Kidney (tissue), 22 donors: ENCODE measurements at places on chromosomes 3 and 15.
A peak's percentile ranks its signal among the peaks of the same experiment; 100 is the strongest.

GRCh38 chr3:187210091-187210490, 12.8 kb downstream of the RTP1 start:
- DNase-seq: no peak

DNA sequence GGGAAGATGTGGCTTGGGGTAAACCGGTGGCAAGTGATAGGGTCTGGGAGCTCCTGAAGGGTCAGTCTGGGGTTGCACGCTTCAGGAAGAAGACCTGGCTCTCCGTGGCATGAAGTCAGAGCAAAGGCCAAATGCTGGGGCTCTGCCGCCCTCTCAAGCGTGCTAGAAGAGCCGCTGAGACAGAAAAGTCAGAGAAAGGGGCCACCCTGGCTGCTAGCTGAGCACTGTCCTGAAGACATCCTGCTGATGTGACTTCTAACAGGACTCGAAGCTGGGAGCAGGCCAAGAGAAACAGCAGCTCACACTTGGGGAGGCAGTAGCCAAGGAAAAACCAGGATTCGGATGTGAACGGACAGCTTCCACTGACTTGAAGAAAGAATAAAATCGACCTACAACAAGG, 270.4 kb downstream of the OCA2 start:
- peak; percentile 48 for DNase-seq

- no peak for DNase-seq
These were observed 115.7 kb upstream of the LINGO1 start for GRCh38 chr15:77748078-77749064.

- DNase-seq: no peak
These were observed 389.5 kb downstream of the CACNA2D3 start for GRCh38 chr3:54511766-54512365.

- DNase-seq: no peak
These were observed 76.9 kb downstream of the PIK3R4 start for GRCh38 chr3:130669740-130670139.

DNA sequence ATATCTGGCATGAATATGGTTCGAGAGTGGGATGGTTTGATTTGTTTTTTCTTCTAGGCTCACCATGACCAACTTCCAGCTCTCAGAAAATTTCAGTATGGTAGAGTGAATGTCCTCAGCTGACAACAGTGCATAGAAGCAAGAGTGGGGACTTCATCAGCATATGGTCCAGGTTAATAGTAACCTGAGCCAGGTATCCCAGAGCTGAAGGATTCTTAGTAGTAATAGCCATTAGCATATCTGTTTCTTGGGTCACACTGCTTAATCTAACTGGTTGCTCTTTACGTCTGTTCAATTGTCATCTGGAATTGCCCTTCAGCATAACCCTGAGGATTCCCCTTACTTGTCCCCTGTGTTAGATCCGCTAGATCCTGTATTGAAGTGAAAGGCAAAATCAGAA, 151.8 kb downstream of the GMNC start:
- DNase-seq: no peak

GRCh38 chr3:18086078-18086477, 339.1 kb downstream of the SATB1 start:
- no peak for DNase-seq

GRCh38 chr3:128683957-128684356, 33.3 kb upstream of the RPN1 start:
- no peak for DNase-seq

DNA sequence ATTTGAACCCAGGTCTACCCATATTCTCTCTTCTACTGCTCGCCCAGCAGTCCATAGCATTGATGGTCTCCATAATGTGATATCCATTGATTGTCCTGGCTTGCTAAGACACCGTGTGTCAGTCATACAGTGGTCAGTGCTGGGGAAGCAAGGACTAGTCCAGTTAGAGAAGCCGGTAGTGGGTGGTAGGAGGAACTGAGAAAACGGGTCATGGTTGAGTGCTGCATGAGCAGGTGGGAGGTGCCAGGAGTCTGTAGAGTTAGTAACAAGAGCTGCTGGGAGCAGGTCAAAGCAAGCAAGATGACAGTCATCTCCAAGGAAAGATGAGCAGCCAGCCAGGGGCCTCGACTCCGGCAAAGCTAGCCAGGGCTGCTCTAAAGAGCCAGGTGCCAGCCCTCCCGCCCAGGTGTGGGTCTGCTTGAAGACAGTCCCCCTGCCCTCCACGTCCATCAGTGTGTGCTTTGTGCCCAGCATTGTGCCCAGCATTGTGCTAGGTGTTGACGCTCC, 29.5 kb upstream of the USP3 start:
- no peak for DNase-seq

DNA sequence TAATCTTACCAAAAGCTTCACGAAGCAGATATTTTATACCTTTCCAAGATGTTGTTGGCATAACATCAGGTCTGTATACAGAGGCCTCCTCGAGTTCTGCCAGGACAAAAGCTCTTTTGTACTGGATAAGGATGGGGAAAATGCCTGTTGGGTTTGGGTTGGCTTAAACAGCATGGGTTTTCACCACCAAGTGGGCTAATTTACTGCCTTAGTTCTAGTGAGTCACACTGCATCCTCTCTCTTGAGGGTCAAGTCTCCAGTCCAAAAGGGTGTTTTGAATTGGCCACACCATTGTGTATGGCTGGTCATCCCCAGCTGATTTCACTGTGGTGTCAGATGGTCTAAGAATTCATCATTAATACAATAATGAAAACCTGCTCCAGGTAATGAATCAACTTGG, 26.1 kb upstream of the BHLHE40 start:
- DNase-seq: no peak

DNA sequence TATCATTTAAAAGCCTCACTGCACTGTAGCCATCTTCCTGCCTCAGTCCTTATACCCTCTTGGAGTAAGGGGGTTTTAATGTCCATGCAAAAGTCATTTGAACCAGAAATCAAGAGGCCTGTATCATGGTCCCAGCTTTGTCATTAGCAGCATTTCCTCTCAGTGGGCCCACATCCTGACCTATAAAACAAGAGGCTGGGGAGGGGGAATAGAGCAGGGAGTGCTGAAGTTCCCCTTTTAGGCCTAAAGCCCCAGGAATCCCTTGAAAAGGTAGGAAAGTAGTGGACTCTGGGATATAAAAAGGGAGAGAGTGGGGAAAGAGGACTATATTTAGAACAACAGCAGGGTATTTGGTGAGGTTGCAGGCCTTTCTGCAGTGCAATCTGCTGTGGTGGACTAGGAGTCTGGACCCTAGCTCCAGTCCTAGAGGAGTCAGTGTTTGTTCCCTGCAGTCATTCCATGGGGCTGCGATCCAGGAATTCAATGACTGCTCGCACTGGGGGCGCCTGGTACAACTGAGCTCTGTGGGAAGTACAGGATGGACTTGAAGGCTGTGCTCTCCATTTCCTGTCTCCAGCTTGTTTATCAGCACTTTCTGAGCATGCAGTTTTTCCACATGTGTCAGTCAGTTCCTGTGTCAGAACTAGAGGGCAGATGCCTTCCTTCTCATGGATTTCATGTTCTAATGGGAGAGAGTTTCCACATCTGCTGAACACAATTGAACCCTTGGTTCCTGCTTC, 46.8 kb downstream of the PDHB start:
- DNase-seq: peak; percentile 21

- DNase-seq: no peak
These were observed 93.3 kb upstream of the TRIM42 start for GRCh38 chr3:140584549-140584948.

DNA sequence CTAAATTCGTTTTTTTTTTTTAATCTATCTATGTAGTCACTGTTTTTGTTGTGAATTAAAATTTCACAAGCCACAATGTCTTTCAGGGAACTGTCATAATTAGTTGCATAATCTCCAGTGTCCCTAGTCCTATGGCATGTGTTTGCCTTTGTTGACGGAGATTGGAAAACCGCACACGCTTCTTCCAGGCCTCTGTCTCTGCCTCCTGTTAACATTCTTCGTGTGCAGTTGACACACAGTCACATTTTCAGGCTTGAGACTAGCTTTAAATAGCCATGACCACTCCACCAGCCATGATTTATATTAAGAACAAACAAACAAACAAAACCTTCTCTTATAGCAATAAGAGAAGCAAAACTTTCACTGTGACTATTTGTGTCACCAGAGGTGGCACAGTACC, 139.8 kb downstream of the DUT start:
- DNase-seq: no peak

DNA sequence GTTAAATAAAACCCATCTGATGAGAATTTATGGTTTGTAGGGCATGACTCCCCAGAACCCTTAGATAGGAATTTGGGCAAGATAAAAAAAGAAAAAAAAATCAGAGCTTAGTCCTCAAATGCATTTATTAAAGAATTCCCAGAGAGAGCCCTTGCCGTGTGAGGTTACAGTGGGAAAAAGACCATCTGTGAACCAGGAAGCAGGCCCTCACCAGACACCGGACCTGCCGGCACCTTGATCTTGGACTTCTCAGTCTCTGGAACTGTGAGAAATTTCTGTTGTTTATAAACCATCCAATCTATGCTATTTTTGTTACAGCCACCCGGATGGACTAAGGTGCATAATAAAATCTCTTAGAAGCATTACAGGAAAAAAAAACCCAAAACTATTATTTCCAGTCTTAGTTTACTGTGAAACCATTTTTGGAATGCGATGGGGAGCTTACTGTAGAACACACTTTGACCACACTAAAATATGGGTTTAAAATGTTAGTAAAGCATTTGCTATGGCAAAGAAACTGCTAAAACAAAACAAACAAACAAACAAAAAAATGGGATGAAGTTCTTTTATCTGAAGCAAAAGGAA, 72.2 kb downstream of the LEKR1 start:
- no peak for DNase-seq

GRCh38 chr3:33833408-33834095, 35.1 kb downstream of the PDCD6IP start:
- no peak for DNase-seq

- no peak for DNase-seq
These were observed 3.6 kb downstream of the CPLX3 start for GRCh38 chr15:74829991-74830390.

DNA sequence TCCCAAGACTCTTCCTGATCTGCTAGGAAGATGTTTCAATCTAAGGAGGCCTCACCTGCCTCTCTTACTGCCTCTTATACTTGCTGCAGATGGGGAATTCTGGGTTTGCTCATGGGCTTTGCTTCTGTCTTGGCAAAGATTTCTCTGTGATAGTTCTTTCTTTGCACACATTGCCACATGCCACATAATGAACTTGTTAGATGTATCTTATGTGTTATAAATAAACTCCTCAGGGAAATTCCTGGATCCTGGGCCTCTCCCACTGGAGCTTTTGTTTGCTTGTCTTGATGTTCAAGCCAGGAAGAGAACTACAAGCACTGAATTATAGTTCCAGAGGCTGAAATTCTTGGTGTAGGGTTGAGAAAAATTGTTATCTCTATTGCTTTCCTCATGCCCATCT, 12.2 kb downstream of the RTP1 start:
- no peak for DNase-seq

GRCh38 chr15:42163947-42164550, 7.6 kb upstream of the PLA2G4F start:
- no peak for DNase-seq

DNA sequence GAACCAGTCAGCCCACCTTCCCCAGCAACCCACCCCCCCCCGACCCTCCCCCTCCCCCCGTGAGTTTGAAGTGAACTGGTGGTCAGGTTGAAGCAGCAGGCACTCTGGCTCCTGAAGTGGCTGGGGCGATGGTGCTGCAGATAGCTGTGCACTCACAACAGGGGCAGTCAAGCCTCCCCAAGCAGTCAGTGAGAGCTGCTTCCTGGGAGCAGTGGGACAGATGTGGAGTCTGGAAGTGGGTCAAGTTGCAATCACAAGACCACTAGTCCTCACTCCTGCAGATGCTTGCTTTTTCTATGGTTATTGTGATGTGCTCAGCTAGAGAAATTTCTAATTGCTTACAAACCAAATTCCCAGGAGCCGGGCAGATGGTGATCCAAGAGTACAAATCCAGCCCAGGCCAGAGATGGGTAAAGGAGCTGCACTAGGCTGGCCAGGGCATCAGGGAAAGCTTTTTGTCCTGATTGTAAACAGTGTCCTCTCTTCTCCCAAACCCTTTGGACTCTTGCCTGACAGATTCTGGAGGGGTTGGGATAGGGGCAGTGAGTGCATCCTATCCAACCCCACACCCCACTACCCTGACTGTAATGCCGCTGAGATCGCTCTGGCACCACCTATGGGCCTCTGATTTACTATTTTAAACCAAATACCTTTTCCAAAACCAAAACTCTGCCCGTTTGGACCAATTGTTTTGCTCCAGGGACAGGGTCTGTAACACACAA, 9.8 kb upstream of the CLPX start:
- DNase-seq: no peak

- DNase-seq: no peak
These were observed 131.8 kb upstream of the TOPAZ1 start for GRCh38 chr3:44109771-44110361.

DNA sequence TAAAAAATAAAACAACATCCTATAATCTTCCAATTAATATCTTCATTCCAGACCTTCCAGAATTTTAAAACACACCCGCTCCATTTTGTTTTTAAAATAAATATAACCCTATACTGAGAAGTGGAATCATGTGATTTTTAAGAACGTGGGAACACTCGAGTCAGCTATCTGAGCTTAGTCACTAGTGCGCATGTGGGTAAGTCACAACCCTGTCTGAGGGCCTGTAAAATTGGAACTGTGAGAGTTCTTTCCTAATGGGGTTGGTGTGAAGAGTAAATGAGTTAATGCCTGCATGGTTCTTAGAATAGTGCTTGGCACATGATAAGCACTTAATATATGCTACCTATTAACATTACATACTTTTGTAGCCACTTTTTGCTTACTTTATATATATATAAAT, 19.9 kb upstream of the POLR2M start:
- no peak for DNase-seq

DNA sequence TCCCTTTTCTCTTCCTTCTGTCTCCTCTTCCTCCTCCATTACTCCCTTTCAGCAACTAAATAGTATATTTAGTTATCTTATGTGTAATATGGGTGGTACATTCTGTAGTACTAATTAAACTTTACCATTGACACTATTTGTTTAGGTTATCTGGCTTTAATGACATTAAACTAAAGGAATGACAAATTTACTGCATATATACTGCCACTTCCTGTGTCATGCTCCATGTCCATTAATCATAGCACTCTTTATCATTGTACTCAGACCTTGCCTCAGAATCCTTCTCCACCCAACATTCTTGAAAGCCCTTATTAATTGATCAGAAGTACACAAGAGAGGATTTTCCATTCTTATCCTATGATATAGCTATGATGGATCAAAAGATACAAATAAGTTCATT, 244.2 kb downstream of the NAALADL2 start:
- no peak for DNase-seq

- DNase-seq: peak; percentile 66
These were observed 319 bp downstream of the LNP1 start for GRCh38 chr3:100401674-100402041.

DNA sequence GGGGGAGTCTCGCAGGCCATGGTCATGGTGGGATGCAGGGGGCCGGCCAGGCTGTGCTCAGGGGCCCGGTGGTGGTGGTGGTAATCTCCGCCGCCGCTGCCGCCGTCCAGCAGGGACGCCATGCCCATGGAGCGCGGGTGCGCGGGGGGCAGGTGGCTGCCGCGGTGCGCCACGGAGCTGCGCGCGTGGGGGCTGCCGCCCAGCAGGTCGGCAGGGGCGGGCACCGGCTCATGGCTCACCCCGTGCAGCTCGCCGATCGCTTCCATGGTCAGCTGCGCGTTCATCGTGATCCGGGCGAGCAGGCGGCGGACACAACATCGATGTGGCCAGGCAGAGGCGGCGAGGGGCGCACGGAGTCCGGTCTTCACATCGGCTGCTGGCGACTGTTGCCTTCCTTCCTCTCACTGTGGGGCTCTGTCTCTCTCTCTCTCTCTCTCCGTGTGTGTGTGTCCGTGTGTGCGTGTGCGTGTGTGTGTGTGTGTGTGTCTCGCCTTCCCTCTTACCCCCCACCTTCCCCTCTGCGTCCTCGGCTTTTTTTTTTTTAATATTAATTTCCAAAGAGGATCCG, 451 bp downstream of the ONECUT1 start:
- DNase-seq: peak; percentile 21
